Motor neuron (in vitro differentiated cells): ENCODE measurements at places on chromosomes 11 and 22.

- no peak for ATAC-seq
Observed at GRCh38 chr11:3949125-3949524, 93.7 kb downstream of the STIM1 start.

- ATAC-seq, result peak; percentile 88
Observed at GRCh38 chr11:70111269-70112016, 33.3 kb downstream of the ANO1 start.

- no peak for ATAC-seq
Observed at GRCh38 chr11:19849947-19850593, 137.4 kb downstream of the NAV2 start.

GRCh38 chr22:25131198-25131887 lies 68.3 kb upstream of the CRYBB3 start:
- ATAC-seq, result peak; percentile 86

DNA sequence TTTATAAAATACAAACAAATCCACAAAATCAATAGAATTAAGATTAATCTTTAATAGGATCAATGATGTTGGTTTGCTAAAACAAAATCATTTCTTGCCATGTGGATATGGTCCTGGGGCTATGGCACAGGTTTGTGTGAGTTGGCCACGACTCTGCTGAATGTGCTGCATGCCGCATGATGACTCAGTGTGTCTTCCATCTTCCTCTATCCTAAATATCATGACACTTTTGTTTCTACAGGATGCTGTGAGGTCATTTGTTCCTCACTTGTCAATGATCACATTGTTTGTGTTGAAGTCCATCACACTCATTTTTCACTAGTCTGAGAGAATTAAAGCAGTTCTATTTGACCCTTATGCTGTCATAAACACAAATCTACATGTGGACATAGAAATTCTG lies 167.2 kb upstream of the ZBED5 start:
- peak; percentile 72 for ATAC-seq

GRCh38 chr11:8873741-8874405 lies 37.1 kb upstream of the AKIP1 start:
- no peak for ATAC-seq

DNA sequence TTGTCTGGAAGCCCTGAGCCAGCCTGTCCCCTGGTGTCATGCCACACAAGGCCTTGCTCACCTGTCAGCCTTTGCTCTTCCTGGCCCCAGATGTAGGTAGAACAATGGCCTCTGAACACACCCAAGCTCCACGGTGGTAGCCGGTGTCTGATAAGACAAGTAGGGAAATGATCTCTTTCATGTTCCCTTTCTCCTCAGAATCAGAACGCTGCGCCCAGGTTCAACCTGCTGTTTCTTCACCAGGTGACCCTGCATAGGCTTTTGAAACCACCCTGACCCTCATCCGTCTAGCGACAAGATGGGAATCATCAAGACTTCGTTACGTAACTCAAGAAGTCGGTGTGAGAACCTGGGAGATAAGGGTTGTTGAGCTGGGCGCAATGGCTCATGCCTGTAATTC lies 28.7 kb upstream of the YWHAH start:
- no peak for ATAC-seq

GRCh38 chr11:32920570-32920969 lies 28.0 kb downstream of the QSER1 start:
- no peak for ATAC-seq

GRCh38 chr11:110430267-110431050 lies 711 bp downstream of the FDX1 start:
- ATAC-seq, result peak; percentile 37

DNA sequence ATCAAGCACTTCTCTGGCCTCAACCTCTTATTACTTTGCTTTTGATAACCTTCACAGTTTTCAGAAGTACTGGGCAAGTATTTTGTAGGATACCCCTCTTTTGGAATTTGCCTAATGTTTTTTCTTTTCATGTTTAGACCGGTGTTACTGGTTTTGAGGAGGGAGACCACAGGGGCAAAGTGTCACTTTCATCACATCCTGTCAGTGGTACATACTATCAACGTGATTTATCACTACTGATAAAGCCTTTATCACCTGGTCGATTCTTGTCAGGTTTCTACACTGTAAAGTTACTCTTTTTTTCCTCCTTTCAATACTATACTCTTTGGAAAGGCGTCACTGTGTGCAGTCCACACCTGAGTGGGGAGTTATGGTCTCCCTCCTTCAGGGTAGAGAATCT lies 26.7 kb downstream of the QSER1 start:
- no peak for ATAC-seq

DNA sequence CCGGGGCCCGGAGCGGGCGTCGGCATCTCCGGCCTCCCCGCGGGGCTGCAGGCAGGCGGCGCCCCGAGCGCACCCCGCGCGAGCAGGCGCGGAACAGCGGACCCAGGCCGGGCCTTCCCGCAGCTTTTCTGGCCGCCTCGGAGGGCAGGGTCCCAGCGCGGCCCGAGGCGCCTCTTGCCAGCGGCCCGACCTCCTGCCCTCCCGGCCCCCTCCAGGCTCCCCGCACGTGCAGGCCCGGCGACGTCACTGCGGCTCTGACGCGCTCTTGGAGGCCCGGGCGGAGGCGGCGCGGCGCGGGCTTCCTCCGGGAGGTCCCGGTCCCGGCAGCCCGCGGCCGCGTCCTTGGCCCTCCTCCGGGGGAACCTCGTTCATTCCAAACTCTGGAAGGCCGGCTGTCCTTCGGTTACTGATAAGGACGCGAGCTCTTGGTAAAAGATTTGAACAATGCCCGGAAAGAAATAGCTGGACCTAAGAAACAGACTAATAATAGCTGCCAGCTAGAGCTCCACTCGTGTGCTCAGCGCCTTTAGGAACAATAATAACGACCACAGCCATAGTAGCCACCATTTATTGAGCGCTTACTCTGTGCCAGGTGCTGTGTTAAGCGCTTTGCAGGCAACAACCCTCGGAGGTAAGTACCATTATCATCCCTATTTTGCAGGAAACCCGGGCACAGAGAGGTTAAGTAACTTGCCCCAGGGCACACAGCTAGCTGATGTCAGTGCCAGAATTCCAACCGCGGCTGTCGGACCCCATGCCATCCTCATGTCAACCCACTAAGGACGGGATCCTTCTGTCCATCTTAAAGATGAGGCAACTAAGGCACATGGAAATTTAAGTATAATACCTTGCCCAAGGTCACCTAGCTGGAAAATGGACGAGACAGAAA lies 39.1 kb upstream of the CREB3L1 start:
- ATAC-seq, result peak; percentile 29

DNA sequence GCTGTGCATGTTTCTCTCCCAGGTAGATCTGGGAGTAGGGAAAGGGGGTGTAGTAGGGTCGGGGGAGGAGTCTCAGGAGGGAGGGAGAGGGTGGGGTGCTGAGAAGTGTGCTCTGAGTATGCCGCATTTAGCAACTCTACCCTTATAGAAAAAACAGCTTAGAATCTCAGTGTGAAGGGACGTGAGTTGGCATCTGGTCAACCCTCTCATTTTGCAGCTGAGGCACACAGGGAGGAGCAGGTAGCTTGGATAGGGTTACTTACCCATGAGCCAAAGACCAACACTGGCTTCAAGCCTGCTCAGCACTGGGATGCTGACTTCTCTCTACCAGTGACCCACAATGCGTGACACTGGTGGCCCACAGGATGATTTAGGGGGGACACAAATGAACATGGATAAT lies 95.9 kb downstream of the FBXO7 start:
- ATAC-seq, result no peak

GRCh38 chr11:122720107-122720881 lies 64.8 kb downstream of the UBASH3B start:
- peak; percentile 90 for ATAC-seq

- peak; percentile 61 for ATAC-seq
Observed at GRCh38 chr11:100930185-100930778, 199.3 kb downstream of the PGR start.

- no peak for ATAC-seq
Observed at GRCh38 chr11:124123622-124124021, 8.4 kb downstream of the VWA5A start.

GRCh38 chr11:10550503-10551289 lies 9.7 kb upstream of the RNF141 start:
- ATAC-seq, result no peak

- no peak for ATAC-seq
Observed at GRCh38 chr11:32382339-32383049, 52.8 kb downstream of the WT1 start.
